T-helper 2 cell (primary cell): ENCODE measurements at places on chromosomes 6 and 20.

DNA sequence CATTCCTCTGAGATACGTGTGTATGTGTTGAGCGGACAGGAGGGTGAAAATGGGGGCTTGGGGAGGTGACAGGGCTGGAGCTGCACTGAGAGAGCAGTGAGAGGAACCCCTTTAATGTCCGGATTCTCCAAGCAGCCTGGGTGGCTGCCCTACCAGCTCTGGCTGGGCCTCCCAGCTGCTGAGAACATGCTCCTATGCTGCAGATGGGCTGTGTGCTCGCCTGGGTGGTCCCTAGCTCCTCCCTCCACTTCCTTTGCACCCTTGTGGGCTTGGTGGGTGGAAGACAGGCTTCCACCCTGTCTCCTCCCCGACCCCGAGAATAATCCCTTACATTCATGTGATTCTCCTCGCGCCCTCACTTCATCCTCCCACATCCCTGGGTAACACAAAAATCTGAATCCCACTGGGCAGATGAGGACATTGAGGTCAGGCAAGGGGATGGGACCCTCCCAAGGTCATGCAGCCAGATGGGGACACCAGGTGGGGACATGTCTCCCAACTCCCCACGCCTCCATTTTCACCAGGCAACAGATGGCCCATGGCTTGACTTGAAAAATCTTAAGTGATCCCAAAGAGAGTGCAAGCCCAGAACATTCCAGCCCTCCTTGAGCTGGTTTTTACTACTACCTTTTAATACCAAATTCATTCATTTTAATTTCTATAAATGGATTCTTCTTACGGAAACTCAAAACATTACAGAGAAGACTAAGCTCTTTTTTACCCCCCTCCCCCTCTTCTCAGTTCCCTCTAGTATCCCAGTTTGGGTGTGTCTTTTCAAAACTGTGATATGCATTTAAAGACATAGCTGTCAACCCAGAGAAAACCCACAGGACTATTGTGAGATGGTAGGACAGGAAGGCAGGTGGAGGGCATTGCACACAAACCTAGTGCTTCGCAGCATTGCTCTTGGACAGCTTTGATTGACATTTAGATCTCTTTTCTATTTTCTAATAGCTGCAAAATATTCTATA, 5.0 kb upstream of the PDRG1 start:
- DNase-seq, result no peak

- no peak for DNase-seq
Observed at GRCh38 chr6:13290335-13290734, 38.0 kb downstream of the TBC1D7 start.

DNA sequence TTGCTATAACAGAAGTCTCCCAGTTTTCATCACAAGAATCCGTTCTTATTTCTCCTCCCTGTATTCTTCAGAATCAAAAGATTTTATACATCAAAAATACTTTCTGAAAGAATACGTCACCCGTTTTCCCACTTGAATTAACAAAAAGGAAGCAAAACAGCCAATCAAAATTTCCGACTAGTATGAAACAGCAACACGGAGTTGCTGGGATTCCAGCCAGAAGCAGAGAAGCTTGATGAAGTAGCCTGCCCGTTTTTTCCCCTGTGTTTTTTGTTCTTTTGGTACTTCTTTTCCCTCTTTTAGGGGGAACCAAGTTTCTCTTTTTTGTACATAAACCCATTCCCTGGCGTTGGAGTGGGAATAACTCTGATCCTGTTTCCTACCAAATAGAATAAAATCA, 14.6 kb downstream of the TXLNB start:
- no peak for DNase-seq

DNA sequence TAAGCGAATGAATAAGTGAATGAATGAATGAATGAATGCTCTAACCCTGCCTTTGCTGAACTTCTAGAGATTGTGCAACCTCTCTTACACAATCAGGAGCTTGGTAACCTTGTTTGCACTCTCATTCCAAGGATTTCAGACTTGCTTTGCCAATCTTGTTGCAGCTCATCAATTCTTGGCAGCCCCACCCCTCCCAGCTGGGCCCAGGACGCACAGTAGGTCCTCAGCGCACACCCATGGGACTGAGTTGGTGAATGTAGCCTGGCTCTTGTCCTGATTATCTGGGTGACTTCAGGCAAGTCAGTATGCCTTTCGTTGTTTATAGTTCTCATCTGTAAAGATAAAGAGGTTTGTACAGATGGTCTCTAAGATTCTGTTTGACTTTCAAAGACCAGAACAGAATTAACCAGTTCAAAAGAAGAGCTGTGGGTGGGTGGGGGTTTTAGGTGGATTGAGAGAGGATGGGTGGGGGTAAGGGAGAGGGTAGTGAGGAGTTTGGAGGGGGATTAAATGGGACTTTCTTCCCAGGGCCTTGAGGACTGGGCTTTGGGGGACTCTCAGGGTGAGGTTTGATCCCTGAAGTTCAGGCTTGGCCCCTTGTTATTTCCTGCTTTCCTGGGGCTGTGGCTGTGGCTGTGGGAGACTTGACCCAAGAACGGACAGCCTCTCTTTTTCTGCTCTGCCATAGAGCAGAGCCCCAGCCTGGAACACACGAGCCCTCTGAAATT, 33.2 kb downstream of the VEGFA start:
- no peak for DNase-seq
